ENCODE measurements at places on chromosomes 1 and 21. TPM values are rescaled to one million over a fixed set of nuclear protein-coding genes. Genes with fewer than 3 reads are reported as not detected.

The TLCD4 gene
- 7.5 TPM for total RNA-seq

The PRDM15 gene
- 3.2 TPM for total RNA-seq

The TMPRSS3 gene
- total RNA-seq: 0.14 TPM

The ORC1 gene
- 23.6 TPM for total RNA-seq

The KPRP gene
- total RNA-seq: not detected

The C2CD2 gene
- 6.8 TPM for total RNA-seq

The RBBP5 gene
- total RNA-seq: 10.9 TPM

The OR2T33 gene
- not detected for total RNA-seq

The RIPPLY3 gene
- total RNA-seq: 0.39 TPM

The COL6A1 gene
- total RNA-seq: 24.1 TPM

The OR2AK2 gene
- not detected for total RNA-seq

The GUCA2A gene
- total RNA-seq: not detected

The LENEP gene
- not detected for total RNA-seq

The HSF2BP gene
- 2.4 TPM for total RNA-seq

The CPLANE2 gene
- total RNA-seq: 3.2 TPM

The PTGFR gene
- total RNA-seq: not detected

The PIGR gene
- total RNA-seq: not detected

The C8B gene
- total RNA-seq: not detected

The LRRC38 gene
- 0.11 TPM for total RNA-seq

The ACOT11 gene
- 2.5 TPM for total RNA-seq

The SIM2 gene
- 6.1 TPM for total RNA-seq

The SCNM1 gene
- 45.8 TPM for total RNA-seq

The VHLL gene
- not detected for total RNA-seq

The CFAP74 gene
- 0.06 TPM for total RNA-seq

The ACTA1 gene
- total RNA-seq: not detected

The GPATCH4 gene
- total RNA-seq: 93.7 TPM

The KLHDC7A gene
- 1.3 TPM for total RNA-seq

The AIM2 gene
- total RNA-seq: not detected

The C1orf21 gene
- total RNA-seq: 9.9 TPM

The EFNA3 gene
- 13.0 TPM for total RNA-seq

The GFI1 gene
- total RNA-seq: 0.29 TPM

The CDK18 gene
- 0.76 TPM for total RNA-seq

The DVL1 gene
- total RNA-seq: 64.0 TPM

The AMY1A gene
- not detected for total RNA-seq

The TMEM240 gene
- total RNA-seq: 0.75 TPM

The ZNF670 gene
- total RNA-seq: 4.3 TPM

The C1orf105 gene
- total RNA-seq: not detected

The PM20D1 gene
- not detected for total RNA-seq

The AIDA gene
- 60.7 TPM for total RNA-seq

The CFAP141 gene
- total RNA-seq: not detected

The CCDC17 gene
- total RNA-seq: 0.26 TPM

The LCE3E gene
- total RNA-seq: 0.12 TPM

The PFKFB2 gene
- total RNA-seq: 5.4 TPM

The ZNF683 gene
- not detected for total RNA-seq

The OR2T29 gene
- not detected for total RNA-seq

The TNFRSF18 gene
- total RNA-seq: 0.09 TPM

The FMO1 gene
- not detected for total RNA-seq

The KRTAP13-1 gene
- total RNA-seq: not detected

The PGLYRP3 gene
- total RNA-seq: not detected

The SLC45A3 gene
- 5.2 TPM for total RNA-seq

The MCOLN2 gene
- 1.9 TPM for total RNA-seq

The F5 gene
- total RNA-seq: 0.25 TPM

The LCE1B gene
- not detected for total RNA-seq
